Left ventricle myocardium inferior (tissue), 1 donor: ENCODE measurements at places on chromosomes 3 and 15.
A peak's percentile ranks its signal among the peaks of the same experiment; 100 is the strongest.

- H3K36me3 ChIP-seq = no peaks in the 10 kb centered on the region
- H3K4me3 ChIP-seq = no peak overlapping the region
- H3K27ac ChIP-seq = peak overlapping the region; percentile 37
- no peaks in the 10 kb centered on the region for H3K27me3 ChIP-seq
- no peak for DNase-seq
Observed at GRCh38 chr3:151265866-151266265, 12.5 kb downstream of the P2RY14 start.

- H3K36me3 ChIP-seq = peaks cover 79% of the 10 kb centered on the region
- H3K27me3 ChIP-seq = no peaks in the 10 kb centered on the region
- peaks cover 8% of the 10 kb centered on the region for H3K4me1 ChIP-seq
- H3K4me3 ChIP-seq = no peak overlapping the region
- H3K27ac ChIP-seq = no peak overlapping the region
Observed at GRCh38 chr3:49316696-49317457, 23.0 kb downstream of the USP4 start.

DNA sequence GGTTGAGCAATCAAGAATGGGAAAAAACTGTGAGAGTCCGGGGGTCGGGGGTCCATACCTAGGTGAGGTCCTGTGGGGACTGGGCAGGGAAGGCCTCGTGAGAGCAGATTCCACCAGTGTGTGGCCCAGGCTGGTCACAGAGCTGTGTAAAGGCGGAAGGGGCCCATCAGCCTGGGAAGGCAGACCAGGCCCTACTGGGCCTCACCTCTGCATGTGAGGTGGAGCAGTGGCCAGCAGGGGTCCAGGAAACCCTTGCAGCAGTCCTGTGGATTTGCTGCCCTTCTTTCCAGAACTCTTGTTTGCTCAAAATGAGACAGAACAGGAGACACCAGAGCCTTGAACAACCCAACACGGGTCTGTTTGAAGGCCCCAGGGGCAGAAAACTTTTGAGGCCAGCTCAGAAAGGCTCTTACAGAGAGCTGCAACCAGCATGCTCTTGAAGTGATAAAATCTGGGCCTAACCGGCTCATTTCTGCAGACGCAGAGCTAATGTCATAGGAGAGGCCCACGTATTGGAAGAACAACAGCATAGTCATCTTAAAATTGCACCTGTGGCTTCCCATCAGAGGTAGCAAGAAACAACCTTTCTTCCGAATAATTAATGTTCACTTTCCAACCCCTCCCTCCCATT lies 30.3 kb upstream of the HHATL start:
- H3K4me3 ChIP-seq = no peak overlapping the region
- peaks cover 52% of the 10 kb centered on the region for H3K4me1 ChIP-seq
- no peaks in the 10 kb centered on the region for H3K36me3 ChIP-seq
- no peak for DNase-seq
- peak overlapping the region; percentile 92 for H3K27ac ChIP-seq
- no peaks in the 10 kb centered on the region for H3K27me3 ChIP-seq

DNA sequence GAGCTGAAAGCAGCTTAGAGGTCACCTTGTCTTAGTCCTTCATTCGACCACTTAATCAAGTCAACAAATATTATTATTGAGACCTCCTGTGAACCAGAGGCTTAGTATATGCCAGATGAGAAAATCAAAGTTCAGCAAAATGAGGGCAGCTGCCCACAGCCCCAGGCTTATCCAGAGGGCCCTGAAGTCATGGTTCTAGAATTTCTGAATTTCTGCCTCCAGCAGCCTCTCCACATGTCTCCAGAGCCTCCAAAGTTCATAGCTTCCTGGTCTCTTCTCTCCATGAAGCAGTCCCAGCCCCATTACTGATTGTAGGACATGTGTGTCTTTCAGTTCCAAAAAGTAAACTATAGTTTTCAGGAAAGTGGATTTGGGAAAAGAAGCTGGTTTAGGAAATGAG lies 96.9 kb upstream of the TSC22D2 start:
- no peak for DNase-seq
- no peak overlapping the region for H3K4me3 ChIP-seq
- H3K27ac ChIP-seq = no peak overlapping the region

DNA sequence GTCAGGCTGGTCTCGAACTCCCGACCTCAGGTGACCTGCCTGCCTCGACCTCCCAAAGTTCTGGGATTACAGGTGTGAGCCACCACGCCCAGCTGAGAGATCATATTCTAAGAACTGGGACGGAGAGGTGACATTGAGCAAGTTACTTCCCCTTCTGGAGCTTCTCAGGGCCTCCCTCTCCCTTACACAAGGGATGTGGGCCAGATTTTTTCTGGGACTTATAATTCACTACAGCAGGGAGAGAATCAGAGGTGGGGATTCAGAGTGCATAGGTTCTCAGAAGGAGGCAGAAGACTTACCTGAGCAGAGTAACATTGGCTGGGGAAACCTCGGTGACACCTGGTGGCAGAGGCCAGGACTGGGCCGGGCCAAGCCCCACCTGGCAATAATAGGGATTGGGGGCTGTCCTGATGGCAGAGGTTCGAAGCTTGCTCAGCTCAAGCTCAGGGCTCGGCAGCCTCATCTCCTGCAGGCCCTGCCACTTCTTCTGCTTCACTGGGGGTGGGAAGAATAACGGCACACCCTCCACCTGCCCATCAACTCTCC lies 6.8 kb downstream of the LTK start:
- no peak overlapping the region for H3K27ac ChIP-seq
- H3K4me3 ChIP-seq = no peak overlapping the region
- peaks cover 22% of the 10 kb centered on the region for H3K4me1 ChIP-seq
- H3K36me3 ChIP-seq = no peaks in the 10 kb centered on the region
- H3K27me3 ChIP-seq = peaks cover 48% of the 10 kb centered on the region
- DNase-seq = no peak

DNA sequence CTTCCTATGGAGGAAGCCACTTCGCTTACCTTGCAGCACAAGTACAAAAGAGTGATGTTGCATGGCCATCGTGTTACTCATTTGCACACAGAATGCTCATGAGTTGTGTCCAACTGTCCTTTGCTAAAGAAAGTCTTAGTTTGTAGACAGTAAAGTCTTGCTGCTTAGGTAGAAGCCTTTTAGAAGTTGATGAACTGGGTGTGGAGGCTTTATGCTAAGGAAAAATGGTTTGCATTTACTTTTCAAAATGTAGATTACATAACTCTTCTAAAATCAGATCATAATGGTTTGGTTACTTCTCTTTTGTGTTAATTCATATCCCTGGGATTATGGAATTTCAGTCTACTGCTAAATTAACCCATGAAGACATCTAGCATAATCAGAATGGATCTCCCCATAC lies 84.5 kb upstream of the FLNB start:
- H3K4me3 ChIP-seq = no peak overlapping the region
- H3K4me1 ChIP-seq = peaks cover 51% of the 10 kb centered on the region
- H3K36me3 ChIP-seq = peaks cover 95% of the 10 kb centered on the region
- H3K27ac ChIP-seq = peak overlapping the region; percentile 4
- no peaks in the 10 kb centered on the region for H3K27me3 ChIP-seq
- no peak for DNase-seq

DNA sequence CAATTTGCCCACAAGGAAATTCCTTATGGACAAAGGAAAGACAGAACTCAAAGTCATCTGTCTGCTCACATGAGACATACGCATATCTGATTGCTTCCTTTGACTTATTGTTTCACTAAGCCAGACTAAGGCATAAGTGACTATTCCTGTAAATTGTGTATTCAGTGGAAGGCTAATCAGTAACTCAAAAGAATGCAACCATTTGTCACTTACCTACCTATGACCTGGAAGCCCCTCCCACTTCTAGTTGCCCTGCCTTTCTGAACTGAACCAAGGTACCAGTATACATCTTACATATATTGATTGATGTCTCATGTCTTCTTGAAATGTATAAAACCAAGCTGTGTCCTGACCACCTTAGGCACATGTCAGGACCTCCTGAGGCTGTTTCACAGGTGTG lies 53.5 kb upstream of the PROK2 start:
- no peaks in the 10 kb centered on the region for H3K36me3 ChIP-seq
- no peaks in the 10 kb centered on the region for H3K4me1 ChIP-seq
- no peak overlapping the region for H3K4me3 ChIP-seq
- H3K27ac ChIP-seq = no peak overlapping the region
- H3K27me3 ChIP-seq = peaks cover 9% of the 10 kb centered on the region

GRCh38 chr3:122430371-122430770 lies 14.5 kb upstream of the WDR5B start:
- no peak overlapping the region for H3K4me3 ChIP-seq
- no peak overlapping the region for H3K27ac ChIP-seq
- no peaks in the 10 kb centered on the region for H3K4me1 ChIP-seq
- no peaks in the 10 kb centered on the region for H3K27me3 ChIP-seq
- DNase-seq = no peak

GRCh38 chr3:157077565-157077991 lies 82.4 kb downstream of the CCNL1 start:
- H3K36me3 ChIP-seq = no peaks in the 10 kb centered on the region
- peaks cover 19% of the 10 kb centered on the region for H3K4me1 ChIP-seq

- peak overlapping the region; percentile 32 for H3K27ac ChIP-seq
- no peak for DNase-seq
- no peaks in the 10 kb centered on the region for H3K36me3 ChIP-seq
- H3K4me3 ChIP-seq = no peak overlapping the region
- H3K4me1 ChIP-seq = peaks cover 53% of the 10 kb centered on the region
- no peaks in the 10 kb centered on the region for H3K27me3 ChIP-seq
Observed at GRCh38 chr3:171419457-171419856, 40.7 kb downstream of the TNIK start.

DNA sequence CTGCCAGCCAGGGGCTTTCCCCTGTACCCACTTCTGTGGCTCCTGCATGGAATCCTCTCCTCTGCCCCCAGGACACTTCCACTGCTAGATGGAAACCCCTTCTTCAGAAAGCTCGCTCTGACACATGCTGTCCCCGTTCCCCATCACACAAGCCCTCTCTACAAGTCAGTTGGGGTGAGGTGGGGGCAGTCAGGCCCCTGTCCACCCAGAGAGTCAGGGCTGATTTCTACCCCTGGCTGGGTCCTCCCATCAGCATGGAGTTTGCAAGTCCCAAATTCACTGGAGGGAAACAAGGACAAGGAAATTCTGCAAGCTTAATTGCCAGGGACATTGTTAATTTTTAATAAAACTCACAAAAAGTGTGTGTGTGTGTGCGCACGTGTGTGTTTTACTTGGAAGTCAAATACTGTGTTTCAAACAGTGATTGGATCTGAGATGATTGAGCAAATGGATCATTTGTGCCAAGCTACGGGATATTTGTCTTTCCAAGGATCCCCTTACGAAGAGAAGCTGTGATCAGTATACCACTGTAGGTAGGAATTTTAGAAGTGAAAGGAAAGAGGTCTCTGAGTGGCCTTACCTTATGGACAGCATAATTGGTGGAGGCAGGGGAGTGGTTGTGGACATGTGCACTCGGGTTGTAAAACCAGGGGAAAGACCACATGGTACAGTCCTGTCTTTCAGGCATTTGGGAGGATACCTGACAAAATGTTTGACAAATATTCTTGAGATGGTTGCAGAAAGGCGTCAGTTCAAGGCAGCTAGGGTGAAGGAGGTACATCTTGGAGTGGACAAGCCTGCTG lies 1.5 kb upstream of the AMOTL2 start:
- peaks cover 66% of the 10 kb centered on the region for H3K4me1 ChIP-seq
- H3K27me3 ChIP-seq = no peaks in the 10 kb centered on the region
- DNase-seq = no peak
- peak overlapping the region; percentile 100 for H3K27ac ChIP-seq

GRCh38 chr3:169144731-169145130 lies 518.8 kb downstream of the MECOM start:
- no peaks in the 10 kb centered on the region for H3K36me3 ChIP-seq
- H3K4me3 ChIP-seq = peak overlapping the region; percentile 71
- peaks cover 78% of the 10 kb centered on the region for H3K27me3 ChIP-seq
- H3K4me1 ChIP-seq = peaks cover 38% of the 10 kb centered on the region
- no peak for DNase-seq
- peak overlapping the region; percentile 91 for H3K27ac ChIP-seq

- no peaks in the 10 kb centered on the region for H3K36me3 ChIP-seq
- no peak overlapping the region for H3K4me3 ChIP-seq
- peaks cover 12% of the 10 kb centered on the region for H3K4me1 ChIP-seq
- DNase-seq = no peak
- H3K27me3 ChIP-seq = no peaks in the 10 kb centered on the region
Observed at GRCh38 chr3:16795581-16795980, 89.2 kb upstream of the PLCL2 start.

DNA sequence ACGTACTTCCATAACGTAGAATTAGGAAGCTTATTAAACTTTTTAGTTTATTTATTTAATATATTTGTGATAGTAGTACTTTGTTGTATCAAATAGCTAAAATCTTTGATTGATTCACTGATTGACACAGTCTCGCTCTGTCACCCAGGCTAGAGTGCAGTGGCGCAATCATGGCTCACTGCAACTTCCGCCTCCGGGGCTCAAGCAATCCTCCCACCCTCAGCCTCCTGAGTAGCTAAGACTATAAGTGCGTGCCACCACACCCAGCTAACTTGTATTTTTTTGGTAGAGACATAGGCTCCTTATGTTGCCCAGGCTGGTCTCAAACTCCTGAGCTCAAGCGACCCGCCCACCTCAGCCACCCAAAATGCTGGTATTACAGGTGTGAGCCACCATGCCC lies 5.7 kb downstream of the APH1B start:
- H3K27me3 ChIP-seq = no peaks in the 10 kb centered on the region
- DNase-seq = peak; percentile 45

DNA sequence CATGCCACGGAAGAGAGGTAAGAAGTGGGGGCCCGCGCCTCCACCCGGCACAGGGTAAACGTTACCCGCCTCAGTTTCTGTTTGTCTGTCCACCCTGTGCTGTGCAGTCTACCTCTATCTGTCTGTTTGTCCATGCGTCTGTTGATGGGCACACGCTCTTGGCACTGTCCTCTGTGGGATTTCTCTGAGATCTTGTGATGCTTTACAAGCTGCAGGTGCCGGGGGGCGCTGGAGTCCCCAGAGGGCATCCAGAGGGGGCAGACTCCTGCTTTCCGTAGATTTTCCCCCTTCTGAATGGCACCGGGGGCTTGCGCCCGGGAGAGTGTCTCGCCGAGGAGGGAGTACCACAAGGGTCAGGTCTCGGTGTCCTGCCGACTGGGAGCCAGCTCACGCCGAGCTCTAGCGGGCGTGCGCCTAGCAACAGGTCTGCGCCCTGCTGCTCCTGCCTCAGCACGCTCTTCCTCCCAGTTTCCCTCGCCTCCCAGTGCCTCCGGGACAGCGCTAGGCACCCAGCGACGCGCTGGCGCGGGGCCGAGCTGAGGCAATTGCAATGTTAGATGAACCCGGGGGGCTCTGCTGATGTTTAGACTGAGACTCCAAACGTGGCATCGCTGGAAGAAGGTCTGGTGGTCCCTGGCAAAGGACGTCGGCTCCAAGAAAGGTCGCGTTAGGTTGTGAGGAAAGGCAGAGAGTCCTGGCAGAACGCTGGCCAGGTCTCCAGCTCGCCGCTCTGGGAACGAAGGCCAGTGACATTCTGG lies 667 bp downstream of the CEMIP start:
- H3K27ac ChIP-seq = no peak overlapping the region
- H3K4me3 ChIP-seq = peak overlapping the region; percentile 70
- no peak for DNase-seq
- no peaks in the 10 kb centered on the region for H3K36me3 ChIP-seq
- H3K4me1 ChIP-seq = peaks cover 44% of the 10 kb centered on the region

GRCh38 chr3:112000966-112001365 lies 2.2 kb downstream of the TAGLN3 start:
- H3K27ac ChIP-seq = no peak overlapping the region
- H3K4me1 ChIP-seq = peaks cover 16% of the 10 kb centered on the region
- H3K27me3 ChIP-seq = peaks cover 19% of the 10 kb centered on the region
- no peaks in the 10 kb centered on the region for H3K36me3 ChIP-seq
- H3K4me3 ChIP-seq = no peak overlapping the region

GRCh38 chr3:189947068-189947467 lies 173.6 kb downstream of the P3H2 start:
- no peak overlapping the region for H3K4me3 ChIP-seq
- H3K36me3 ChIP-seq = no peaks in the 10 kb centered on the region
- no peaks in the 10 kb centered on the region for H3K4me1 ChIP-seq
- no peak overlapping the region for H3K27ac ChIP-seq
